ENCODE measurements at places on chromosomes 4 and X. TPM values are rescaled to one million over a fixed set of nuclear protein-coding genes. Genes with fewer than 3 reads are reported as not detected.

DNA sequence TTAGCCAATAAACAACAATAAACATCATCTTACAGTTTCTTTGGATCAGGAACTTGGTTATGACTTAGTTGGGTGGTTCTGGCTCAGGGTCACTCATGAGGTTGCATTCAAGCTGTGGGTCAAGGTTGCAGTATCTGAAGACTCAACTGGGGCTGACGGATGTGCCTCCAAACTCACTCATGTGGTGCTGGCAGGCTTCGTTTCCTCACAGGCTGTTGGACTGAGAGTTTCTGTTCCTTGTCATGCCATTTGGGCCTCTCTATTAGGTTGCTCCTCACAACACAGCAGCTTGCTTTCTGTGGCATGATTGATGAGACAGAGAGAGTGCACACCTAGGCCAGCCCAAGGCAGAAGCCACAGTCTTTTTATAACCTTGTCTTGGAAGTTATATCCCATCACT lies 20.7 kb downstream of the FRMPD3 start:
- DNase-seq, result no peak

- no peak for DNase-seq
Measured at GRCh38 chrX:105515561-105515960, 295.1 kb upstream of the TEX13A start.

GRCh38 chrX:136630881-136631280 lies 17.1 kb upstream of the CD40LG start:
- no peak for DNase-seq

DNA sequence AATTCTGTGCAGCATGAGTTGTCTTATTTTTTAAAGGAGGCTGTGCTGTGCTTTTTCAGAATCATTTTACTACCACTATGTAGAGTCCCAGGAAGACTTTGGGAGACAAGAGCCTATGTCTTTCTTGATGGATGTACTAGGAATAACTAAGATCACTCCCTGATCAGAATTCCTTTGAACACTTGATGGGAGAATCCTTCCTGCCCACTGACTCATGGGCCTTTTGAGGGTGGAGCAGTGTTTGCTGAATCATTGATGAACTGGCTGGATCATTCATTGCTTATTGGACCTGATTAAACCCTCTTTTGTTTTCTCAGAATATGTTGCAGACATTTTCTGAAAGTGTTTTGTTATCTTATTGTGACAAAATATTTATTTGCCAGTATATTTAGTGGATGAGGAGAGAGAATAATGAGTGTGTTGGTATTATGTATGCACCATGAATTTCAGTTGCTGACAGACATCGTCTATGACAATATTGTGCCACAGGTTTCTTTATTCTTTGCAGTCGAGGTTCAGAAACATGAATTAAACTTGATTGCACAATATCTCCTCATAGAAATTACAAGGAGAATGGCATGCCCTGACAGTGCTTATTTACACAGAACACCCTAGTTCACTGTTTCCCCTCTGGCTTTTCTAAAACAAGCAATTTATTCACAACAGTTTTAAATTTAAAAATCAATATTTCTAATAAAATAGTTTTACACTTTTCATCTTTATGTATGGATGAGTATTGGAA lies 36.3 kb downstream of the POU4F2 start:
- DNase-seq, result no peak

DNA sequence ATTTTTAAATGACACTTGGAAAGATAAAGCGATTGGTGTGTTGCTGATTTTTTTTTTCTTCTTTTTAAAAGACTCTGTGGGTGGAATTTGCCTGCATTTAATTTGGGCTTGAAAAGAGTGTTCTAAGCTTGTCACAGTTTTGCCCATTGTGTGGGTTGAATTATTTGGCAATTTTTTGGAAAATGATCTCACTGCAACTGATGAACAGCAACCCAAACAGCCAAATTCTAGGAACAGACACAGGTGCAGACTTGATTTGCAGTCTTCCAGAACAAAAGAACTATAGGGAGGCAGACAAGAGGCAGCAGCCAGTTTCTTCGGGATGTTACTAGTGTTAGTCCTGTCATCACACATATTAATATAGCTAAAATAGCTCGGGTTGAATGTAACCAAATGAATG lies 40.5 kb downstream of the CASP6 start:
- DNase-seq, result no peak

The ZFP42 gene
- polyA plus RNA-seq, result not detected

DNA sequence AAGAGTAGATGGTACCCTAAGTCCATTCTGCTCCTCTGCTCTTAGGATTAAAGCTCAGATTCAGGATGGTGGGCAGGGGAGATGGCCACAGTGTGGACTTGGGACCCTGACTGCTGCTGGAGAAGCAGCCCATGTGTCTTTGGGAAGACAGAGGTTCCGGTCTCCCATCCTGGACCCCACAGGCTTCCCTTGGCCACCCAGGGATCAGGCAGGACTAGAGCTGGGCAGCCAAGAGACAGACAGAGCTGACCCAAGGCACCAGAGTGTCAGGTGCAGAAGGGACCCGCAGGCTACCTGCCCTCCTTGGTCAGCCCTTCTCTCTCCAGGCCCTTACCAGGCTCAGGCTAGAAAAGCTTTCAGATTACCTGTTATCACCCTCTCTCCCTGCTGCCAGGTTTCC lies 25.7 kb upstream of the SHROOM4 start:
- DNase-seq, result no peak

The TCP11X2 gene
- polyA plus RNA-seq, result not detected

DNA sequence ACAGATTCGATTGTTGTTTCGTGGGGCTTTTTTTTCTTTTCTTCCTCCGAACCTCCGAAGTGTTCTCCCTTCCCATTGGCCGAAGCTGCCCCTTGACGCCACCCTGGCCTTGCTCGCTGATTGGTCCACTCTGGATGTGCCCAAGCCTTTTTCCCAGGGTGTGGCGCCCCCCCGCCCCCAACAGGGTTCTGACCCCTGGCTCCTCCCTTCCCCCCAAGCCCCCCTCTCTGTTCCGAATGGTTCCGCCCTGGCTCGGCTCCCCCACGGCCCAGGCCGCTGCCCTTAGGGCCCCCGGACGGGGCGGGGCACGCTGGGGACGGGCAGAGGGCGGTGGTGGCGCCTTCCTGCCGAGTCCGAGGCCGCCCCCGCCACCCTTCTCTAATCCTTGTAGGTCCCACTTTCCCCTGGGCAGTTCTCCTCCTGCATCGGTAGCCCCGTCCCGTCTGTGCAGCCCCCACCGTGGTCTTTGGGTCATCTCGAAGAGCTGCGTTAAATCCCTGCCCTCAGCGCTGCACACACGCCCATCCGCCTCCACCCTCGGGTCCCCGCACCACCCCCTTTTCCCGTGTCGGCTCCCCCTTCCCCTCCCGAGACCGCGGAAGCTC lies 25.5 kb downstream of the UTP14A start:
- DNase-seq, result peak; percentile 86

- DNase-seq, result no peak
Measured at GRCh38 chr4:787561-787981, 38.4 kb downstream of the CPLX1 start.

DNA sequence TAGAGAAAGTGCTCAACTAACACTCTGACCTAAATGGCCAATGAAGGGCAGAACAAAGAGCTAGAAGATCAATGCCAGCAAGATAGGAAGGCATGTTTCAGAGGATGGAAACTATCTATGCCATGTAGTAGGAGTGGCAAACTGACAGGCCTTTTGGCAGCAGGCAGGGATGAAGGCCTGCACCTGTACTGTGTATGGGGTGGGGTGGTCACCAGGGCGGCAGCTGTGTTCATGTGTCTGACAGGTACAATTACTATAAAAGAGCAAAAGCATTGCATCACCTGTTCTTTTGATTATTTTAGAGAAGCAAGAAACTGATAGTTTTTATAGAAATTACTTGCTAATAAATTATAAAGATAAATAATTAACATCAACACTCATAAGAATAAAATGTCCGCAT lies 239.1 kb downstream of the CAMK2D start:
- DNase-seq, result no peak

DNA sequence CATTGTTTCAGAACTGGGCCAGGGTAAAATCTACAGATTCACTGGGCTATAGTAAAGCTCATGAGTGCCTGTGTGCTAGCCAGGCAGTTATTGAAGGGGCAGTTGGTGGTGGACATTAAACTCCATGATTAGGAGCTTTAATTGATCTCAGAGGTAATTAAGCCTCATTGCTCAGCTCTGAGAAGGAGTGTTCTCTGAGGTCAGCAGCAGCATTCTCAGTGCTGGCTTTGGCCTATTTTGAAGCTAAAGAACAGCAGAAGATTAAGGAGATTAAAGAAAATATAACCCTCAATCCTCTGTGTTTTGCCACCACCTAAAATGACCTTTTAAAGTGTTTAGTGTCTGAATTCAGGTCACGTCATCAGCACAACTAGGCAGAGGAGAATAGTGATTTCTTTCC lies 42.5 kb downstream of the EGF start:
- DNase-seq, result no peak

- peak; percentile 57 for DNase-seq
Measured at GRCh38 chr4:181528570-181529184, 714.5 kb upstream of the TENM3 start.

DNA sequence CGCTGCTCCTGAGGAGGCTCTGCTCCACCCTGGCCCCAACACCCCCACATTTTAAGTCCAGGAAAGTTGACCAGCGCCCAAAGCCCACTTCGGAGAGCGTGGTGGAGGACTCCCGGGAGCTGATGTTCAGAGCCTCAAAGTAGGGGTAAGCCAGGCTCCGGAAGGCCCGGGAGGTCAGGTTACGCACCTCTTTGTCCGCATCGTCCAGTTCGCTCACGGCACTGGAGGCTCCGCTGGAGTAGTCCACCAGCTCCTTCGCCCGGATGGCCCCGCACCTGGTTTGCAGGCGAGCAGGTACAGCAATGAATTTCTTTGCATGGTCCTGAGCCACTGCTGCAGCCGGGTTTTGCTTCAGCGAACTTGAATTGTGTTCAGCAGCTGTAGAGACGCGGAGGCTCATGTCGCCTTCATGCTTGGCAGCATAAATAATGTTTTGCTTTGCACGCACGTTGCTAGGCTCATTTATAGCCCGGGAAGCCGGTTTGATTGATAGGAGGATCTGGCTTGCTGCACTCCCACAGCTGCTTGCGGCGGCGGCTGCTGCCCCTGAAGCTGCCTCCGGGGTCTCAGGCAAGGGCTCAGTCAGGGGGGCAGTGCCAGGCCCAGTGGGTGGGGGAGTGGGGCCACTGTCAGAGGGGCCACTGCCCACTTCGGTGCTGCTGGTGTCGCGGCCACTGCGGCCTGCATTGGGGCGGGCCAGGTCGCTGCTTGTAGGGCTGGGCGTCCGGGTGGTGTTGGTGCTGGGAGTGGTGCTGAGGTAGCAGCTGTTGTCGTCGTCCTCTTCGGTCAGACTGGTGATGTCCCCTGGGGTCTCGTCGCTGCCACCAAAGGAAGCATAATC lies 4.8 kb downstream of the C4orf54 start:
- DNase-seq, result peak; percentile 46

DNA sequence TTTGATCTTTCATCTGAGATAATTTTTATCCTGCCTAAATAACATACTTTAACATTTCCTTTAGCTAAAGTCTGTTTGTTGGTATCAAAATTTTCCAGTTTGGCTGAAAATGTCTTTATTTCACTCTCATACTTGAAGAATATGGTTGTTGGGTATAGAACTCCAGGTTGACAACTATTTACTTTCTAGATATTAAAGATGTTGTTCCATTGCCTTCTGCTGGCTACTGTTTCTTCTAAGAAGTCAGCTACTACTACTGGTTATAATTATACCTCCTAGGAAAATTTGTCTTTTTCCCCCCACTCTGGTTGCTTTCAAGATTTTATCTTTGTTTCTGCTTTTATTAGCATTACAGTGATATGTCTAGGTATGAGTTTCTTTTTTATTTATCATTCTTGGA lies 75.7 kb downstream of the SH3RF1 start:
- DNase-seq, result no peak

- DNase-seq, result no peak
Measured at GRCh38 chr4:69823481-69824186, 36.3 kb downstream of the SULT1E1 start.

All from muscle of arm (tissue), 14 donors.